ENCODE measurements at places on chromosomes 7 and 10.

- no peak for DNase-seq
Observed at GRCh38 chr7:100353685-100354330, 4.1 kb upstream of the PILRB start.

DNA sequence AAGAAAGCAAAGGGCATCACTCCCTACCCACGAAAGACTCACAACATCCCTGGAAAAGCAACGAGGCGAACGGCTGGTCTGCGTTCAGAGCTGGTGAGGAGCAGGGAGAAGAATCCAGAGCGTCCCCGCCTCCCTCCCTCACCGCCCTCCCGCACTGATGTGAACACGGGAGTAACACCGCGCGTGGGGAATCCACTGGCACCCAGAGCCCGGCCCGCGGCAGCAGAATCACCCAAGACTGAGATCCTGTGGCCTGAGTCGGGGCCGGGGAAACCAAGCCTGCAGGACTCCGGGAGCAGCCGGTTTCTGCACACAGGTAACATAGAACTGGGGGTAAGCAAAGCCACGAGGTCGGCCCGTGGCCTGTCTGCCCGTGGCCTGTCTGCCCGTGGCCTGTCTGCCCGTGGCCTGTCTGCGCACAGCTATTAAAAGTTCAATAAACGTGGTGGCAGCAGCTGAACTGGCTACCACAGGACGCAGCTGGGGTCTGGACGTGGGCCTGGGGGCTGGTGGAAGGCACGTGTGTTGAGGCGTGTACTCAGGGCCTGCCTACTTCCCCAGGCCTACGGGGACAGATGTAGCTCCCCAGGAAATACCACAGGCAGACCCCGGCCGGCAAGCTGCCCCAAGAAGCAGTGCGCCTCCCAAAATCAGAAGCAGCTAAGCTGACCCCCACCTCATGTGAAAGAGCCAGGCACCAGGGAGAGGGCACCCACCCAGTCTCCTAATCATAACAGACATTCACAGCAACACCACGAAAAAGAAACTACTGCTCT lies 23.0 kb downstream of the DIP2C start:
- no peak for DNase-seq

DNA sequence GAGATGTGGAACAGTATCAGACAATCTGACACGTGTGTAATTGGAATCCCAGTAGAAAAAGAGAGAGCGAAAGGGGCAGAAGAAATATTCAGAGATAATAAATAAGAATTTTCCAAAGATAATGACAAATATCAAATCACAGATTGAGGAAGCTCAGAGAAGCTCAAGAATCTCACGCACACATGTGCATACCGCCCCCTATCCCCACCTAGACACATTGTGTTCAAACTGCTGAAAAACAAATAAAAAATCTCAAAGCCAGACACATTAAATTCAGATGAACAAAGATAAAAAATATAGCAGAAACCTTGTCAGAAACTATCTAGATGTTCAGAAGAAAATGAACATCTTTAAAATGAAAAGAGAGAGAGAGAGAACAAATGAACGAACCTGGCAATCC lies 17.2 kb downstream of the SFR1 start:
- no peak for DNase-seq

DNA sequence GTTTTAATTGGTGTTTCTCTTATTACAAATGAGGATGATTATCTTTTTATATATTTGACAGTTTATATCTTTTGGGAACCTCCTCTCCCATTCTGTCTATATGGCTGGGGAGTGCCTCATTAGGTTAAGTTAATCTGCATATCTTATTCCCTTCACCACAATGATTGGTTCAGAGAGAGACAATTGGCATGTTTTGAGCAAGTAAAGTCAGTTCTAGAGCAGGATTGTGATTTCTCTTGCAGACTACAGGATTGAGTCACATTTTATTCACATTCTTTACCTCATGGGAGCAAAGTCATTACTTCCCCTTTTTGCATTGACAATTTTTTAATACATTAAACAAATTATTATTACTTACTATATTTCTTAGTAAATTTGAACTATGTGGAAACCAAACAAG lies 345.6 kb downstream of the MDFIC start:
- DNase-seq: no peak

Data from NCI-H1417 treated with DMSO at 0.1 percent for 48 hours (cell line).